ENCODE measurements at places on chromosomes 6 and 20. TPM values are rescaled to one million over a fixed set of nuclear protein-coding genes. Genes with fewer than 3 reads are reported as not detected.

TMEM244 gene
- not detected for total RNA-seq

IL17F gene
- not detected for total RNA-seq

EDN3 gene
- total RNA-seq, result not detected

DOK5 gene
- total RNA-seq, result 2.2 TPM

CRISP2 gene
- total RNA-seq, result not detected

NSFL1C gene
- 34.0 TPM for total RNA-seq

NNAT gene
- total RNA-seq, result 7.4 TPM

PNPLA1 gene
- not detected for total RNA-seq

All from omental fat pad (tissue), 4 donors.